ENCODE measurements at places on chromosomes 3 and 15.

GRCh38 chr15:91521996-91522395 lies 331.5 kb upstream of the SLCO3A1 start:
- DNase-seq, result no peak

- no peak for DNase-seq
Observed at GRCh38 chr3:157441102-157441624, 4.5 kb downstream of the PTX3 start.

GRCh38 chr3:34777386-34777785 lies 861.9 kb upstream of the ARPP21 start:
- DNase-seq, result no peak

GRCh38 chr3:21505711-21506460 lies 245.1 kb downstream of the ZNF385D start:
- DNase-seq, result no peak

DNA sequence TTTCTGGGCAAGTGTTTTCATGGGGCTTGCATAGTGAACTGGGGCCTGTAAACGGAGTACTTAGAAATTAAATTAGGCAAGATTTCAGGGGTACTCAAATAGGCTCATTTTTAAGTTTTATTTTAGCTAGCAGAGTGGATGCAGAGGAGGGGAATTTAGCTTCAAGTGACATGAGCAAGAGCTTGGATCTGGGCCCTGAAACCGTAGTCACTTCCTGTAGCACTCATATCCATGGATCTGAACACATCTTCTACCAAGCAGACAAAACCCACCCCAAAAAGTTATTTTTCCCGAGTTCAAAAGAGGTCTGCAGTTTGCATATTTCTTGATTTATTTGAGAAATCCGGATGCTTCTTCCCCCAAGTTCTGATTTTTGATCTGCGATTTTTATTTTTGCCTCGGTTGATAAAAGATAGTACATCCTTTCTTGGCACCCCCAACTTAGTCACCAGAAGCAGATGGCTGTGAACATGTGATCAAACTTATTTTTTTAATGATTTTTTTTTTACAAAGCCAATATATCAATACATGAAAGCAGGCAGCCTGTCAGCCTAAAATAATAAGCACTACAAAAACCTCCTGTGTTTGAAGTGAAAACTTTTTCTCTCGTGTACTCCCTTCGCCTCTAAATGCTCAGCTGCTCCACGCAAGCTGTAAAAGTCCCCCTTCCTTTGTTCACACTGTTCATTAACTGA lies 36.6 kb upstream of the STT3B start:
- no peak for DNase-seq

DNA sequence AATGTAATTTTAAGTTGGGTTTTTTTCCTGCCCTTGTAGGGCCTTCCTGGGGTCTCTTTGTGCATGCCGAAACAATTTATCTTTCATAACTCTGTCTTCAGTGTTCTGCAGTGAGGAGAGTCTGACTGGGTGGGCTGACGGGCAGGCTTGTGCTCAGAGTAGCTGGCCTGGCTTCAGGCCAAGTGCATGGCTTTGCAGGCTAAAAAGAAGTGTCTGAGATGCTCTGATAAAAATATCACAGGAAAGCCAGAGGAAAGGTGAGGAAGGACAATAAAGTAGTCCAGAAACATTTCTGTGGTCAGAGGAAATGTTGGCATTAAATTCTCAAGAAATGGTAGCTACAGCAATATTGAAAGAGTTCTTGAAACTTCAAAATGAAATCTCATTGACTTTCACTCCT lies 25.5 kb downstream of the ST3GAL6 start:
- DNase-seq, result no peak

GRCh38 chr3:141380279-141380678 lies 12.0 kb downstream of the ZBTB38 start:
- no peak for DNase-seq

DNA sequence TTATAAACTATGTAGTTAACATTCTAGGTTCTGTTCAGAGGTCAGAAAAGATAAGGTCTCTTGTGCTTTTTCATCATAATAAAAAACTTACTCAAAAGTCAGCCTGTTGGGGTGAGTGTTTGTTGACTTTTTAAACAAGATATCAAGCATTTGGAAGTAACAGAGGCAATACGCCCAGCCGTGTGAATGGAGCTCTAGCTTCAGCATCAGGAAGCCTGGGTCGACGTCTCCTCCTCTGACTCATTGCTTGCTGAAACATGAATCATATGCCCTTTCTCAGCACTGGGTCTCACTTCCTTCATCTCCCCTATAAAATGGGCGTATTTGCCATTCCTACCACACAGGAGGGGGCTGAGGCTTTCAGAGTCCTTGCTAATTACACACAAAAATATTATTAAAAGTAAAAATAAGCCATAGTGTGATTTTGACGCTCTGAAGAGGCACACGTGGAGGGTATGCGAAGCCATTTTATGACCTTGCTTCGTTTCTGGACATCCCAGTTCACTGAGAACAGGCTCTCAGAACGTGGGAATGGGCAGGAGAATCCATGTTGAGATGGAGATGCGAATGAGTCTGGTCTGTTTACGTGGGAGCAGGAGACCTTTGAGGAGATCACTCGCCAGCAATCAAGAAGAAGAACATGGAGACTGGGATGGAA lies 220.8 kb upstream of the TPRG1 start:
- no peak for DNase-seq

DNA sequence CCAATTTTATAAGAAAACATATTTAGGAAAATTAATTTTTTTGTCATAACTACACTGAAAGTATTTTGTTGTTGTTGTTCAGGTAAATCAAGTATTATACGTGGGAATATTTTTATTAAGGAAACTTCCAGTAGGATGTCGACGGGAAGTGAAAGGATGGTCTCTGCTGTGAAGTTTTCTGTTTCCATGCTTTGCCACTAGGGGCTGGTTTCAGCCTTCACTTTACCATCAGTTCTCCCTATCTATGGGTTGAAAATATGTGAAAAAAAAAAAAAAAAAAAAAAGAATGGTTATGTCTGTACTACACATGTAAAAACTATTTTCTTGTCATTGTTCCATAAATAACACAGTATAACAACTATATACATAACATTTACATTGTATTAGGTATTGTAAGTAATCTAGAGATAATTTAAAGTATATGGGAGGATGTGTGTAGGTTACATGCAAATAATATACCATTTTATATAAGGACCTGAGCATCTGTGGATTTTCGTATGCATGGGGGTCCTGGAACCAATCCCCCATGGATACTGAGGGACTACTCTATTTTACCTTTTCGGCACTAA lies 136.7 kb downstream of the SMAD6 start:
- no peak for DNase-seq

DNA sequence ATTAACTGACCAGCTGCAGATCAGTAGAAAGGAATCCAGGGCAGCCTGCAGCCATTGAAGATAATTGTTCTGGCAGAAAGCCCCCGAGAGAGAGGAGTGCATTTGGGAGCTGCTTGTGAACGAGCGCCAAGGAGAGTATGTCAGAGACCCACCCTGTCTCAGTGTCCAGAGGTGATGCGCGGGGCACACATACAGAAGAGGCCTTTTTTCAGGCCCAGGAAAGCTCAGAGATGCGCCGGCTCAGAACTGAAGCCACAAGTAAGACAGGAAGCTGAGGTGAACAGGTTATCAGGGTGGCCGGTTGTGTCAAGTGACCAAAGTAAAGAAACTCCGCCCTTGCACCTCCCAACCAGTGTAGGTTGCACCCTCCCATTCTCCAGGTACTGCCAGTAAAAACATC lies 59.8 kb upstream of the HEG1 start:
- DNase-seq, result no peak

GRCh38 chr3:170852324-170852723 lies 17.7 kb downstream of the RPL22L1 start:
- DNase-seq, result no peak

DNA sequence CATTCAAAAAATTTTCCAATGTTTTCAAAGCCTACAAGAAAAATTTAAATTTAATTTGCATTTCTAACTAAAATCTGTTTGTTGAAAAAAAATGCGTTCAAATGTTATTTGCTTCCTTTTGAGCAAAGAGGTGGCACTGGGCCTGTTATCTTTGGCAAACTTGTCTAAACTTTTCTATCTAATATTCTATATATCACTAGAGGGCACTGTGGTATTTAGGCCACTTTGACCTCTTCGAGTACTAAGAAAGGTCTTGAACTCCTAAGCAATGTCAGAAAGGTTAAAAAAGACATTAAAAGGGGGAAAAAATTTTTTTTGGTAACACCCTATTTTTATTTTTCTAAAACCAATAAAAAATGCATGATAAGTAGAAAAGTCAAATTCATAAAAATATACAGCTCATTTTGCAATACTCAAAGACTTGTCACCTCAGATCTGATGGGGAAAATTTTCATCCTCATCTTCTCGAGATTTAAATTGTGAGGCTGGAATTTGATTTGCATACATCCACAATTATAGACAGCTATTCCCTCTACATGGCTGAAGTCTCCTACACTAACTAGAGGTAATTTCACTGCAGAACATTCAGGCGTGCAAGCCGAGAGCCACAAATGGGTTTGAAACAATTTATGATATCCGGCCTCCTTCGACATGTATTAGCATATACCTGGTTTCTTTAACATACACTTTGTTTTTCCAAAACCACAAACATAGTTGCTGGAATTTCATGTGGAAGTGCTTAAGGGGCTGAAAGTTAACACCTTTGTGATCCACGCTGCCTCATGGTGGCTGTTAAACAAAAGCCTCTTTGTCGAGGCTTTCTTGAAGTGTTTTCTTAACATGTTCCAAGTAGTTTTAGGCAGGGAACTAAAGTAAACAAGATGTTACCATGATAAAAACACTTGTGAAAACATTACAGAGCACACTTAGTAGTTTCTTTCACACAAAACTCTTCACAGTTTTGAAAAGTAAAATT lies 576.4 kb downstream of the FOXP1 start:
- no peak for DNase-seq

DNA sequence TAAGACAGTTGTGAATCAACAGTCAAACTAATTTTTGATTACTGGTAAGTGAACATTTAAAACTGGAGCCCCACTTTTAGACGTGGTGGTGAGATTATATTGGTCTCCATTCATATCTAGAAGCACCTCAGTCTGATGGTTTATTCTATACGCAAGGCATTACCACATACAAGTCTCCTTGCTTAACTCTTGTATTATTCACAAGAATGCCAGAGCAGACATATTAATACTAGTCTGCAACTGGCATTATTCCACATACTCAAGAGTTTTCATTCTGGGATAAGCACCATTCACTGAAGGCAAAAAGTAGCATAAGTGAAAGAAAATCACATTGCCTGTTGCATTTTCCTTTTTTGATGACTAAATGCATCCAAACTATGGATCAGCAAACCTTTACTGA lies 36.9 kb upstream of the MEIS2 start:
- DNase-seq, result no peak

Data from activated T-helper 1 cell treated with Interleukin-2 at 50 U/mL for 16 hours (primary cell).